ENCODE measurements at places on chromosomes 5 and 9. TPM values are rescaled to one million over a fixed set of nuclear protein-coding genes. Genes with fewer than 3 reads are reported as not detected.

DNA sequence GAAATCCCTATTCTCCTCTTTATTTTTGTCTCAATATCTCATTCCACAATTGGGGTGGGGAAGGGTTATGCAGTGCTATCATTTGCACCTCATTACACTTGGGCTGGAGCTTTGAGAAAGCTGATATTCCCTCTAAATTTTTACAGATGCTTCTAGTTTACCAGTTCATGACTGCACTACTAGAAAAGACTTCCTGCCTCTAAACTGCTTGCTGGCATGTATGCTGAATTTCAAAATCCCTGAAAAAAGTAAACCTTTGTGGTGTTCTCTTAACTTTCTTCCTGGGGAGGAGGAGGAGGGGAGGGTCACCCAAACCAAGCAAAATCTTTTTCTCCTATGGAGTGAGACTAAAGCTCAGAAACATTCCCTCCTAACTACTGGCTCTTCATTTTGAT is 45.1 kb downstream of the BNC2 start:
- DNase-seq, result no peak

- DNase-seq, result no peak
These were observed 41.3 kb upstream of the GARNL3 start for GRCh38 chr9:127223266-127223665.

- peak; percentile 26 for DNase-seq
These were observed 193.2 kb downstream of the ADAMTSL1 start for GRCh38 chr9:18666986-18667772.

DNA sequence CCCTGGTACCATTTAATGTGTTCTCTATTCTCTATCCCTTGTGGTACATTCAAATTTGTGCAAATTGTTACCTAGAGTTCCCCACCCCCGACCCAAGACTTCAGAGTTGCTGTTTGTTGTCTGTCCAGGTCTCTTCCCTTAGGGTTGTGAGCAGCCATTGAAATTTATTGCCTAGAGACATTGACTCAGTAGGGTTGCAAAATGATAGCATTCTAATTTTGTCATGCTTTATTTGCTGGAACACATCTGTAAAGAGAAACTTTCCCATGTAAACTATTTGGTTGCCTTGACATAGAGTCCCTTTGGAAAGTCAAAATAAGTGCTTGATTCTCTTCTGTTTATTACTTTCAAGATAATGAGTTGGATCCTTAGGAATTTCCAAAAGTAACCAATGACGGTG is 91.7 kb upstream of the KLF9 start:
- DNase-seq, result no peak

GRCh38 chr9:128361296-128361985 is 9.7 kb upstream of the URM1 start:
- peak; percentile 38 for DNase-seq

DNA sequence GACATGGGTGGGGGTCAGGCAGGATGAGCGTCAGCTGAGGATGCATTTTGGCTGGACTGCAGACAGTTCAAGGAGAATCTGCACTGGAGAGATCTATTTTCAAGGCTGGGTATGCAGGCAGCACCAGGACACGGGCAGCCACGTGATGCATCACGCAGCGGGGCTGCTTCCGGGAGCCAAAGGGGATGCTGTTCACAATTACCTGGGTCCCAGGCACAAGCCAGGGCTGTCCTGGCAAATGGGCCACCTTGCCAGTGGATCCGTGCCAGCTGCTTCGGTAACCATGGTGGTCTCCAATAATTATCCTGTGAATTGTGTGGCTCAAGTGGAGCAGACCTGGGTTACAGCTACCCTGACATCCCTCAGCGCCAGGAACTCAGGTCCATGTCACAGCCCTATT is 17.5 kb downstream of the DBH start:
- DNase-seq, result no peak

GRCh38 chr5:136457390-136458013 is 92.2 kb upstream of the TRPC7 start:
- peak; percentile 17 for DNase-seq

- no peak for DNase-seq
These were observed 6.8 kb downstream of the ETF1 start for GRCh38 chr5:138536215-138536614.

DNA sequence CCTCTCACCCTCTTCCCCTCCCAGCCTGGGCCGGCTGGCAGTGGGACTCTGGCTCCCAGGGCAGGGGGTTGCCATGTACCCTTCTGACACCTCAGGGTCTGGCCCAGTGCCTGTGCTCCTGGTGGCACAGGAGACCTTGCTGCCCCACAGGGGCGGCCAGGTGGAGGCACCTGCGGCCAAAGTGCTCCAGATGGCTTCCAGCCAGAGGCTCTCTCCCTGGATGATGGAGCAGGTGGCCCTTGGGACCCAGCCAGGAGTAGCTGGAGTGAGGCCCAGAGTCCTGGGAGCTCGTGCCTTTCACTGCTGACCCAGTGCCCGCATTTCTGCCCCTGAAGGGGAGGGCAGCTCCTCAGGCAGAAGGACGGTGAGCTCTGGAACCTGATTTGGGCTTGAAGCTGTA is 87.3 kb downstream of the NTNG2 start:
- no peak for DNase-seq

DNA sequence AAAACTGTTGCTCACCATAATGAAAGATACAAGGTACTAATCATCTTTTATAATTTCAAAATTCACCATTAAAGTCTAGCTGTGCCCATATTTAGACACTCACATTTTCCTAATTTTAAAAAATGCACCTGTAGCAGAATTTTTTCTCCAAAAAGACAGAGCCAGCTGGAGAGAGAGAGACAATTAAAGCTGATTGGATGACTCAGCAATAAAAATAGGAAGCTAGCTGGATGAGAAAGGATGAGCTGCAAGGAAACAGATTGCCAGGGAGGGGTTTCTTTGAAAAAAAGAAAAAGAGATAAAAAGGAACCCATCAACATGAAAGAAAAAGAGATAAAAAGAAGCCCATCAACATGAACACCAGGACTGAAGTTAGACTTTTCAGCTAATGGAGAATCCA is 73.8 kb downstream of the HCN1 start:
- no peak for DNase-seq

GRCh38 chr9:122392714-122393113 is 21.9 kb downstream of the PTGS1 start:
- no peak for DNase-seq

DNA sequence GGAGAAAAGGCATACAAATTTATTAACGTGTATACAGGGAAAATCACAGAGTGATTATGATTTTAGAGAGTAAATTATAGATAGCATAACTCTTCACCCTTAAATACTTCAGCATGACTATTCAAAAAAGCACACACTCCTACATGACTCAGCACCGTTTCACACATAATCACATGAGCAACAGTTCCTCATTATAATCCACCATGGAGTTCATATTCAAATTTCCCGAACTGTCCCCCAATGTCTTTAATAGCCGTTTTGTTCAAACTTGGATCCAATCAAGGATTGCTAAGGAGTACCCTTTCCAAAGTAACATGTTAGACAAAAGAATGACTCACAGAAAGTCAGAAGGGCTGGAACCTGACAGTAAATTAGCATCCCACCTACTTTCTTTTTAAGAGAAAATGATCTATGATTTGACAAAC is 32.1 kb downstream of the RAPGEF1 start:
- no peak for DNase-seq

- DNase-seq, result no peak
These were observed 19.9 kb downstream of the GOLM1 start for GRCh38 chr9:86079421-86079831.

DNA sequence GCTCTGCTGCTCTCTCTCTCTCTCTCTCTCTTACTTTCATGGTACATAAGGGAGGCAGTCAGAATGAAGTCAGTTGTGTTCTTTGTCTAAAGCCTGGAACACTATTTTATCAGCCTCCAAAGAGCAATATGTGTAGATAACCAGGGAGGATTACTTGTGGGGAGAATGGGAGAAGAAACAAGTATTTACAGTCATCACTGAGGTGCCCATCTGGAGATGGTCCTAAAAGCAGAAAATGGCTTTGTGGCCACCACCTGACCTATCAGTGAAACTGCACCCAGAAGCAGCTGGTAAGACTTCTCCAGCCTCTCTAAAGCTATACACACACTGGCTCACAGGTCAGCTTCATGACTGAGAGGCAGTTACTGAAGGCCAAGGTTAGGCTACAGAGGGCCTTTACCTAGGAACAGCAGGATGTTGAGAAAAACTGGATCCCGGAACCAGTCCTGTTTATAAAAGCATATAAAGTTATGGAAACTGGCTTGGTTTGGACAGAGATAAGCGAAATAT is 75.1 kb downstream of the MRPS27 start:
- DNase-seq, result no peak

- DNase-seq, result no peak
These were observed 480.8 kb downstream of the PSAT1 start for GRCh38 chr9:78777747-78778146.

- no peak for DNase-seq
These were observed 6.9 kb downstream of the LPCAT1 start for GRCh38 chr5:1516615-1517601.

DNA sequence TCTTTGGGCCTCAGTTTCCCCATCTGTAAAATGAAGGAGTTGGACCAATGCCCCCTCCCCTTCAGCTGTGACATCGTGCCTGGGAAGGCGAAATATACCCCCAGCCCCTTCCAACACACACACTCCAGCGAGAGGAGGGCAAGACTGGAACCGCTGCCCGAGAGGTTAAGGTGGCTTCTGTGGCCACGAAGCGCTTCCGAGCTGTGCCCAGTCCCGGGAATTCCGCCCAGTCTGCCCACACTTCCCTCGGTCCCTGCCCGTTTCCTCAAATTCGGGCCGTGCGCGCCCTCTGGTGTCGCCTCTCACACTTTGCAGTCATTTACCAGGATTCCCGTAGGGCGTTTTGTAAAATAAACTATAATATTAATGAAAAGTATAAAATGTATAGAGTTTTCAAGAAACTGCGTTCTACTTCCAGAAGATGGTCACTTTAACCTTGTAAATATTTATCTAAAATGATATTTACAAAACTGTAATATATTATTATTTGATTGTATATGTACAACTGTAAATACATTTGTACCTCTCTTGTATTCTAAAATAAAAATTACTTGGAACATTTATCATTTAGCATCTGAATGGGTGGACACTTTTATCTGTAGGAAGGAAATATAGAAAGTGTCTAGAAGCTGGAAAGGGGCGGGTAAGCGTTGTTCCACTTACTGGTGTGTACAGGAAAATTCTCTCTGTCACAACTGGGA is 11.0 kb upstream of the EXOSC2 start:
- peak; percentile 59 for DNase-seq

DNA sequence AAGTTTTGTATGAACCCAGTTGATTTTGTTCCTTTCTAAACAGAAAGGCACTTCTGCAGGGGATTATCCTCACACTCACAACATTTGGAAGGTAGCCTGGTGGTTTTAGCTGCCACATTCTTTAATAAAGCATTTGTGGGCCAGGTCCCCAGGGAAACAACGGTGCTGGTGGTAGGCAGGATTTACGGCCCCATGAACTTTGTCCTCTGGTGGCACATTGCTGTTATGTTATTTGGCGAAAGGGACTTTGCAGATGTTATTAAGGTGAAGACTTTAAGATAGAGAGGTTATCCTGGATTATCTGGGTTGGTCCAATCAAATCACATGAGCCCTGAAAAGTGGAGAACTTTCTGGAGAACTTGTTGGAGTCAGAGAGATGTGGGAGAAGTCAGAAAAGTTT is 86.3 kb upstream of the C9orf72 start:
- no peak for DNase-seq

DNA sequence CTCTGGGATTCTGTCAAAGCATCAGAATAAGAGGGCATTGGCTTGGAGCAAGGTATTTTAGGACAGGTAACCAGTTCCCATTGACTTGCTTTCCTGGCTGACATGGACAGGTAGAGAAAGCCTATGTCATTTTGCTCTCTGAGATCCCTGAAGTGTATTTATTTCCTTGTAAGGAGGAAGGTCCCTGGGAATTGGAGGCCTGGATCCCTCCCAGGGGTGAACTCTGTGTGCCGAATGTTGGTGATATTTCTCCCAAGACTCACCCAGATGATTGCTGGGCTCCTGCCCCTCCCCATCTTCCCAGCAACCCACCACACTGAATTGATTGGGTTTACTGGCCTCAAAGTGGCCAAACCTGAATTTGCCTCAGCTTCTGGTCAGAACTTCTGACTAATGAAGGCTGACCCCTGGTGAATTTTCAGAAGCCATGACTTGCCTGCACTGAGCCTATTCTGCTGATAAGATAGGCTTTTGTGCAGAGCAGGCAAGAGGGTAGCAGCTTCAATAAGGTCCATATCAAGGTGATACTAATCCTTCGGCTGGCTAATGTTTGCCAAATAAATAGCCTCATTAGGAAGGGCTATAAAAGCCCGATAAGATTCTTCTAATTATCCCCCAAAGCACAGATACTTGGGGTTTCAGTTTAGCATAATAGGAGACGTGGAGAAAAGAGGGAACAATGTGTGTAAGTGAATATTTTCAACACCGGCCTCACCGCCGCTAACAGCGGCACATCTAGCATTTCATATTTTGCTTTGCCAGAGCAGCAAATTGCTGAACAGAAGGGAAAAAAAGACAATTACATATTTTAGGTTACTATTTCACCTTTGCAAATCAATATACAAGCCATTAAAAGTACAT is 152.9 kb upstream of the PITX1 start:
- no peak for DNase-seq

DNA sequence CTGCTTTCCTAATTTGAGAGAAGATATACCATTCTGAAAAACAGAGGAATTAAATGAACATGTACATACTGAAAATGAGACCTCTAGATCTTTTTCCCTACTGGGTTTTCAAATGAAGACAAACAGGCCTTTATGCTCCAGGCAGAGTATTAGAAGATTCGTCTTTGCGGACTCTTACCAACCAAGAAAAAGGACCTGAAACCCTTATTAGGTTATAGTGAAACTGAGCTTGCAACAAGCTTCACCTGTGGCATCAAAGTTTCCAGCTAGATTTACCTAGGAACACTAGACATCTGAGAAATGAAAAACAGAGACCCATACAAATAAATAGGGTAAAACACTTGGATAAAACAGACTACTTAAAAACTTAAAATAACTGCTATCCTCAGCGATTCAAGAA is 46.3 kb downstream of the SMIM15 start:
- DNase-seq, result no peak

DNA sequence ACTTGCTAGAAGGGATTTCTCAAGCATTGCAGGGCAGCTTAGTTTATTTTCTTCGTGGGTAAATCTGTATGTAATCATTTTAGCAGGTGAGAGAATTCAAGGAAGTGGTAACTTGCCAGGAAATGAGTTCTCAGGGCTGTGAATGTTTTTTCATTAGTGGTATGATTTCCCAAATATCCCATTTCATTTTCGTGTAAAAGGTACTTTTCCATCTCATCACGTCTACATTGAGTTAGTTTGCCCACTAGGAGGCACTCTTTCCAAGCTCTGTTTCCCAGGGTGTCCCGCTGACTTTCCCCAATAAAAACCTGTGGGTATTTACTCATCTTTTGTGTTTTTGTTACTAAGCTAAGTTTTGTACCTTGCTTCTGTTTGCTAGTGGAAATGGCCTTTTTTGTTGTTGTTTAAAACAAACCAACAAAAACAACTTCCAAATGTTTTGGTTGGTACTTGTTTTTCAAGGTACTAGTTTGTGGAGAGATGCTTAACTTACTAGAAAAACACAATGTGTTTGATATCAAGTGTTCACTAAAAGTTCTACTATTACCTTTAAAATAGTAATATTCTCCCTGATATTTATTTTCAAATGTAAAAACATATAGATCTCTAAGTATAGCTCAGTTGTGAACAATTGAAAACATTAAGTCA is 373.6 kb downstream of the ADGRV1 start:
- peak; percentile 75 for DNase-seq

DELE1 gene
- 91.3 TPM for polyA plus RNA-seq

CAMLG gene
- 43.7 TPM for polyA plus RNA-seq

PTPN3 gene
- 2.0 TPM for polyA plus RNA-seq

PPP3R2 gene
- not detected for polyA plus RNA-seq

SHC3 gene
- 0.67 TPM for polyA plus RNA-seq

OLFM1 gene
- 5.8 TPM for polyA plus RNA-seq

ABO gene
- polyA plus RNA-seq, result 4.5 TPM

SLC45A2 gene
- polyA plus RNA-seq, result 0.65 TPM

PCDHA1 gene
- not detected for polyA plus RNA-seq

NR6A1 gene
- 0.68 TPM for polyA plus RNA-seq

PNPLA7 gene
- 4.5 TPM for polyA plus RNA-seq

Data from hindlimb muscle (tissue), 1 donor.